ENCODE measurements at places on chromosomes 4 and X.

DNA sequence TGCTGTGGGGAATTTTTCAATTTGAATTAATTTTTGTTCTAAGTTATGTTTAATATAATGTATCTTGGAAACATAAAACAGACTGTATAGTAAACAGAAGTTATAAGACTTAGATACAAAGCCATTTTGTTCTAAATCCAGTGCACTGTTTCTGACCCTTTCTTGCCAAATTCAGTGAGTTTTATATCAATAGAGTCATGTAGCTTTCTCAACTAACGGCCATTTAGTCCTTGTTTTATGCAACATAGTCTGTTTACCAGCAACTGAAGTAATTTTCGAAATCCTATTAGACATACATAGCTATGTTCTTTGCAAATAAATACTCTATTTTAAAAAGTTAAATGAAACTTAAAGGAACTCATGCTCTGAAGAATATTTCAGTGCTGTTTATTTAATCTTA lies 242.8 kb downstream of the ADGRL3 start:
- DNase-seq: no peak

- DNase-seq: no peak
These were observed 135.1 kb upstream of the MSX1 start for GRCh38 chr4:4724321-4724720.

DNA sequence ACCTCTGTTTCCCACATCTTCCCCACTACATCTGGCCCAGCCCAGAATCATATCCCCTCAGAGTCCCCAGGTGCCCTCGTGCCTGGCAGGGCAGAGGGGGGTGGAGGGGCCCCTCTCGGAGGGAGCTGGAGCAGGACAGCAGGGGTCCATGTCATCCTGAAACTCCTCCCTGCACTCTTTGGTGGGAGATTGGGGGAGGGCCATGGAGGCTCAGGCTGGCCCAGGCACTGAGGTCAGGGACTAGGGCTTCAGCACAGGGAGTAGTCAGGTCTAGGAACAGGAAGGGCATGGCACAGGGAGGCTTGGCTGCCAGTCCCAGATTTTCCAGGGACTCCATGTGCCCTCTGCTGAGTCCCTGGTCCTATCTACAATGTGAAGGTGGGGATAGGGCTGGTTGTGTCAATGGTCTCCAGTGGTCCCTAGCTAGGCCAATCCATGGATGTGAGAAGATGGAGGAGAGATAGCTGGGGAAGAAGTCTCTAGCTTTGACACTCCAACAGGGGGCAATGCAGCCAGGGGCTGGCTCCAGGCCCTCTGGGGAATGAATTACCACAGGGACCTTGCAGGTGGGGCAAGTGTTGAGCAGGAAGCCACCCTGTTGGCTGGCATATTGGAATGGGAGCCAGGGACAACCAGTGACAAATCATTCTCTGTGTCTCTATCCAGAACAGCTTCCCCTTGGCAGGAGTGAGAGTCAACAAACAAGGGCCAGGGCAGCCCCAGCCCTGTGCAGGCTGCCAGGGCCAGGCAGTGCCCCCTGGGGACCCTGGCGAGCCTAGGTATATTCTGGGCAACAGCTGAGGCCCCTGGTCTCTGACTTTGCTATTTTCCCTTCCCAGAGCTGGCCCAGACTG lies 154.4 kb downstream of the EFNB1 start:
- DNase-seq: no peak

GRCh38 chrX:97616883-97617530 lies 733.3 kb downstream of the RPA4 start:
- DNase-seq: no peak

GRCh38 chr4:54063229-54063628 lies 1.2 kb downstream of the CHIC2 start:
- peak; percentile 28 for DNase-seq

GRCh38 chr4:176671532-176671931 lies 121.2 kb downstream of the VEGFC start:
- no peak for DNase-seq

DNA sequence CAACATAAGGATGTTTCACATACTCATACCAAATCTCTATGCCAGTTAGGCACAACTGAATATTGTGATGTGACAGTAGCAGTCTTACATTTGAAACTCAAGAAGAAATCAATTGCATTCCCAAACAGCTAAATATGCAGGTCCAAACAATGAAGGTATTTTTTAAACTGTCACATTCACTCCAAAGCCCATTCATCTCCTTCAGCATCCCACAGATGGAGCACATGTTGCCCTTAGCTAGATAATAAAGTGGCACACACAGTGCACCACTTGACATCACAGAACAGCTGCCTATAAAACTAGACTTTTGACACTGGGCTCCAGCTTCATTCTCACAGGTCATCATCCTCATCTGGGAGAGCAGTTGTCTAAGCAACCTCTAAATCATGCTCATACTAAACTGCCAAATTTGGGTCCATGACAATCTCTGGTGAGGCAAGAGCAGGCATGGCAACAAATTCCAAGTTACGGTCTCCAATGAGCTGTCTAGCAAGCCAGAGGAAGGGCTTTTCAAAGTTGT lies 26.2 kb upstream of the ARHGEF6 start:
- DNase-seq: no peak

DNA sequence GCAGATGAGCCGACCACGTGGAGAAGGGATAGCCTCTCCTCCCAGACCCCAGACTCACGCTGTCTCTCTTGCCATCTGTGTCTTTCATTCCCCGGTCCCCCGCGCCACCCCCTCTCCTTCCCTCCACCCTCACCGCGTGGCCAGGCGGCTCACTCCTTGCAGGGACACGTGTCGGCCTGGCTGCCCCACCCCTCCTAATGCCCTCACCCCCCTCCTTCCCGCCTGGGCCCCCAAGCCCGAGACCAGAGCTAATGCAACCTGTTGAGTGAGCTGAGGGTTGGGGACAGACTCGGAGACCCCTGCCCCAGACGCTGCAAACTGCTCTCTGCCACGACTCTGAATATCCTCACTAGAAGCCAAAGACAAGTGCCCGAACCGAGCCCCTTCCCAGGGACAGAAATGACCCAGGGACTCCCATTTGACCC lies 1.8 kb downstream of the SLC38A5 start:
- DNase-seq: no peak

- DNase-seq: no peak
These were observed 121.6 kb downstream of the SLC4A4 start for GRCh38 chr4:71460371-71460770.

GRCh38 chr4:80076681-80077080 lies 3.7 kb upstream of the ANTXR2 start:
- no peak for DNase-seq

DNA sequence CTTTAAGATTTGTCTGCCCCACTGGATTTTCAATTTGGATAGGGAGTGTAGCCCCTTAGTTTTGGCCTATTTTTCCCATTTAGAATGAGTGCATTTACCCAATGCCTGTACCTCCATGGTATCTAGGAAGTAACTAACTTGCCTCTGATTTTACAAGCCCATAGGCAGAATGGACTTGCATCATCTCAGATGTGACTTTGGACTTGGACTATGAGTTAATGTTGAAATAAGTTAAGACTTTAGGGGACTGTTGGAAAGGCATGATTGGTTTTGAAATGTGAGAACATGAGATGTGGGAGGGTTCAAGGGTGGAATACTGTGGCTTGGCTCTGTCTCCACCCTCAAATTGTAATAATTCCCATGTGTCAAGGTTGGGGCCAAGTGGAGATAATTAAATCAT lies 2480.2 kb downstream of the PCDH7 start:
- no peak for DNase-seq

- DNase-seq: no peak
These were observed 792 bp downstream of the SLC10A4 start for GRCh38 chr4:48483777-48484493.

Data from CD4-positive, alpha-beta T cell treated with Interleukin-4 for 4 hours (primary cell).